RKO (cell line): ENCODE measurements at places on chromosomes 4 and X.

DNA sequence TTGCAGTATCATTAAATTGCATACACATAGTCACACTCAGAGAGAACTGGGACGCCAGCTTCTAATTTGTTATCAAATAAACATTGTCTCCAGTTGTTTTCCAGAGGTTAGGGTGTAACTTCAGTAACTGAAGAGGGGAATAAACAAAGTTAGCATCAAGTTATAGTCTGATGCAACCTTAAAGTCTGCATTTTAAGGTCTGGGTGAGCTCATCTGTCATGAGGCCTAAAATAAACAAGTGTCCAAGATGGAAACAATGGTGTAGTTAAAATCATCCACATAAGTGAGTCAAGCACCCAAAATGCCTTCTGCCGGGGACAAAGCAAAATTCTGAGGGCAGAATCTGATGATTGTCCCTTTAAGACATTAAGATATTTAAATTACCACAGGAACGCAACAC, 70.3 kb upstream of the EMCN start:
- DNase-seq, result no peak

DNA sequence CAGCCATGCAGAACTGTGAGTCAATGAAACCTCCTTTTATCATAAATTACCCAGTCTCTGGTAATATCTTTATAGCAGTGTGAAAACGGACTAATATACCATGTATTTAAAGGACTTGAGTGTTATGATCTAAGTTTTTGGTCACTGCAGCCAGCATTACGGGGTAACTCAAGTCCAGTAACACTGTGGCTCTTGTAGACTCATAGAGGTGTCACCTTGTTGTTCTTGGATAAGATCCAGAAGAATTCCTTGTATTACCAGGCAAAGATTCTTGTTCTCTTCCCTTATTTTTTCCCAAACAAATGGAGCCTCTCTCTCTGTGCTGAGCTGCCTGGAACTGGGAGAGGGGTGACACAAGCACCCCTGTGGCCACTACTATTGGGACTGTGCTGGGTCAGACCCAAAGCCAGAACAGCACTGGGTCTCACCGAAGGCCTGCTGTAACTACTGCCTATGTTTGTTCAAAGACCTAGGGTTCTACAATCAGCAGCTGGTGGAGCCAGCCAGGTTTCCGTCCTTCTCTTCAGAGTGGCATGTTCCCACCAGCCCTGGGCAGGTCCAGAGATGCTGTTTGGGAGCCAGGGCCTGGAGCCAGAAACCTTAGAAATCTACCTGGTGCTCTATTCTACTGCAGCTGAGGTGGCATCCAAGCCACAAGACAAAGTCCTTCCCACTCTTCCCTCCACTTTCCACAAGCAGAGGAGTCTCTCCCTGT, 43.7 kb upstream of the MED14 start:
- peak; percentile 70 for DNase-seq

DNA sequence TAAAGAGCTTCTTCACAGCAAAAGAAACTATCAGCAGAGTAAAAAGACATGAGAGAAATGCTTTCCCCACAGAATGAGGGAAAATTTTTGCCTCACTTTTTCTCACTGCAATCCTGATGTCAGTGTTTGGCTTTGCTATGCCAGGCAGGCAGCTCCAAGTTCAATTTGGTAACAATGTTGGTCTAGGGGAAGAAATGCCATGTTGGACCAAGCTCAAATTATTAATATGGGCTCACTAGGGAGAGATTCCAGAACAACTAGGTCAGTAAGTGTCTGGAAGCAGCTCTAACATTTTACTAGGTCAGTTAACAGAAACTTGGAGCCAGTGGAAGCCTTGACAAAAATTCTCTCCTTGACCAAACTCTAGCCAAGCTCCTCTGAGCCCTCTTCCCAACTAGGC, 95.4 kb downstream of the NAF1 start:
- no peak for DNase-seq

- no peak for DNase-seq
These were observed 14.2 kb downstream of the TAB3 start for GRCh38 chrX:30874851-30875250.

GRCh38 chr4:8248091-8248490, 21.5 kb upstream of the HTRA3 start:
- no peak for DNase-seq

DNA sequence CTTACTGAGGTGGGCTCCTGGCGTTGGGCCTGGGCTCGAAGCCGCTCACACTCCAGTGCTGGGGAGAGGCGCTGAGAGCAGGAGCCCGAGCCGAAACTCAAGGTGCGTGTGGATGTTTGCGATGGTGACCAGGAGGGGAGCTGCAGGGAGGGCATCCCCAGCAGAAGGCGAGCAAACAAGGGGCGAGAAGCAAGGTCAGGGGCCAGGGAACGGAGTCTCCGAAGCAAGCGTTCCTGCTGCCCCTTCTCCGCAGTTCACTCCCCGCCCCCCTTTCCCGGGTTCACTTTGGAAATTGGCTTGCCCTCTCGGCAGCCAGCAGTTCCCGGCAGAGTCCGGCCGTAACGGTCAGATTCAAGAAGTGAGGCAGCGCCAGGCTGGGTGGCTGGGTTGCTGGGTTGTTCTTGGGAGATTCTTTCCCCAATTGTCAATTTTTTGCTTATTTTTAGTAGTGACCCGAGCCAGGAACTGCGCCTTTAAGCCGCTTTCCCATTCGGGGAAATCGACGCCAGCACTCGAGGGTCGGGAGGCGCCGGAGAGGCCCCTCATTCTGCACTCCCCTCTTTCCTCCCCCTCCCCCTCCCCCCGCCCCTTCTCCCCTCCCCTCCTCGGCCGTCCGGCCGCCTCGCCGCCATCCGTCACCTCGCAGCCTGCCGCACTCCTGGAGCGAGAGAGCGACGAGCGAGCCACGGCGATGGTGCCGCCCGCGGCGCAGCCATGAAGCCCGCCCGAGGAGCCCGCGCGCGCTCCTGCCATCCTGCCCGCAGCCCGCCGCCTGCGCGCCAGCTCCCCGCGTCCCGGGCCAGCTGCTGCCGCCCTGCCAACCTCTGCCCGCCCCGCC, at the start of gene FRMPD3:
FRMPD3 (plus strand) TSS at position 655 of the 838 bp plus-strand sequence. CDS start 76,937 bp downstream, outside the sequence.
- DNase-seq, result no peak

DNA sequence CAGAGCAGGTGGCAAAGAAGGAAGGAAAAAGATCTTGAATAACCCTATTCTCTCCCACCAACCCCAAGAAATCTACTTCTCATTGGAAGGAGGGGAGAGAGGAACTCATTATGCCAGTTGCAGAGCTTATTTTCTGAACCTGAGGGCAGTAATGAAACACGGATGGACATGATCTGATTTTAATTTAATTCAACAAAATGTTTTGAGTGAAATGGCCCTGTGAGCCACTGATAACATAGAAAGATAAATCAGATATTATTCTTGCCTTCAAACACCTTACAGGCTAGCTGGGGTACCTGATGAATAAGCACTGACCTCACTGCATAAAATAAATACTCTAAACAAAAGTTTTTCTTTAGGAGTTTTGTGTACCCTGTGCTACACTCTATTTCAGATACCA, 30.3 kb downstream of the DAPP1 start:
- DNase-seq, result no peak

DNA sequence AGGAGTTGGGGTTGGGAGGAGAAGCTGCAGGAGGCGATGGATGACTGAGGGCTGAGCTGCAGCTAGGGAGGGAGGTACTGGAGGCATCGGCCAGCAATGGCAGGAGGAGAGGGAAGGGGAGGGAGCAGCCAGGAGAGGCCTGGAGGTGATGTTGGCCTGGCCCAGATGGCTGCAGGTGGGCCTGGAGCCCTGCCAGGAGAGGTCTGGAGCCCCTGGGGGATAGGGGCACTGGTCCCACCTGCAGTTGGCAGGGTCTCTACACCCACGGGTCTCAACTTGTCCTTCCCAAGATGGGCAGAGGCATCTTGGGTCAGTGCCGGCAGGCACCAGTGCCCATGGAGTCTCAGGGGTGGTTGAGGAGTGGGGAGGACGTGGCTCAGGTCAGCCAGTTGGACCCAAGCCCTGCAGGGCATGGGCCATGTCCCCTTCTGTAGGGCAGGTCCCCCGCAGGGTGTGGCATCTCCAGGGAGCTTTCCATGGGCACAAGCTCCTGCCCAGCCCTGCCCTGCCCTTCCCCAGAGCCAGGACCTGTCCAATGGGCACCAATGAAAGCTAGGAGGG, 2.7 kb upstream of the MXD4 start:
- no peak for DNase-seq
